ENCODE measurements at places on chromosomes 2 and 18. TPM values are rescaled to one million over a fixed set of nuclear protein-coding genes. Genes with fewer than 3 reads are reported as not detected.

The STARD6 gene
- not detected for total RNA-seq

The BCL2 gene
- total RNA-seq, result 5.3 TPM

The LINC00305 gene
- not detected for total RNA-seq

The POTEC gene
- not detected for total RNA-seq

The PRSS56 gene
- total RNA-seq, result not detected

The FZD7 gene
- total RNA-seq, result 7.0 TPM

The SKOR2 gene
- not detected for total RNA-seq

The FAP gene
- total RNA-seq, result 134 TPM

The TACR1 gene
- total RNA-seq, result not detected

The OSGEPL1 gene
- 11.4 TPM for total RNA-seq

The RNU2-63P gene
- 275 TPM for total RNA-seq

The RGPD4 gene
- not detected for total RNA-seq

The ATP5F1A gene
- total RNA-seq, result 689 TPM

The FABP1 gene
- not detected for total RNA-seq

The PTPRN gene
- 0.98 TPM for total RNA-seq

The SOX11 gene
- total RNA-seq, result not detected

The MBP gene
- total RNA-seq, result 26.5 TPM

The TUBA4B gene
- total RNA-seq, result not detected

The SUCLG1 gene
- 77.2 TPM for total RNA-seq

The GALR1 gene
- not detected for total RNA-seq

The NMUR1 gene
- not detected for total RNA-seq

The SLC5A7 gene
- total RNA-seq, result not detected

The TMEM200C gene
- total RNA-seq, result not detected

The GREB1 gene
- 1.1 TPM for total RNA-seq

The EGR4 gene
- total RNA-seq, result not detected

The OR6B2 gene
- total RNA-seq, result not detected

The CHRND gene
- total RNA-seq, result not detected
